Stimulated activated CD4-positive, alpha-beta T cell treated with anti-CD3 and anti-CD28 coated beads, Interleukin-1b, Interleukin-23, amount 100 ng/mL, for 4 hours (primary cell): ENCODE measurements at places on chromosomes 6 and 20.

GRCh38 chr6:36064770-36065396 is 37.3 kb downstream of the MAPK14 start:
- no peak for DNase-seq

- DNase-seq = no peak
These were observed 97.2 kb downstream of the DACT2 start for GRCh38 chr6:168222115-168223043.

GRCh38 chr20:37980383-37980782 is 52.9 kb downstream of the TTI1 start:
- DNase-seq = no peak

GRCh38 chr6:105780146-105780860 is 305.8 kb upstream of the PRDM1 start:
- DNase-seq = no peak

- no peak for DNase-seq
These were observed 62.9 kb upstream of the RUNX2 start for GRCh38 chr6:45265246-45265645.
